ENCODE measurements at places on chromosomes 11 and 22.

GRCh38 chr22:41417622-41418390 is 28.8 kb downstream of the TOB2 start:
- no peak for DNase-seq

DNA sequence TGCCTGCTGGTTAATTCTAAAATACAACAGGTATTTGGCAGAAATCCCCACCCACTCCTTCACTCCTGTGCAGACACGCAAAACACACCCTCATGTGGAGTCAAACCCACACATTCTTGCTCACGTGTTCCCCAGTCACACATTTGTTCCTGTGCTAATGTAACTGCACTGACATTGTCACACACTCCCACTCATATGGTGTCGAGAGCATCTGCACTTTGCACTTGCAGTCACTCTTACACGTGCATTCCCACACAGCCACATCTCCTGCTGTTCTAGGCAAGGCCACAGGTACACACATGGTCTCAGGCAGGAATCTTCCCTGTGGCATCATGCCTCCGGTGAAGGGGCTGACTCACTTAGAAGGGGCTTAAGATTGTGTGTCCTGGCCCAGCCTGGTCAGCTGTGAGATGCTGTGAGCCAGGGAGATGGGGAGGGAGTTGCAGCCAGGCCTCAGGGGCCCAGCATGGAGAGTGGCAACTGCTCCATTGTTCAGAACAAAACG is 395.0 kb downstream of the TENM4 start:
- peak; percentile 42 for DNase-seq

DNA sequence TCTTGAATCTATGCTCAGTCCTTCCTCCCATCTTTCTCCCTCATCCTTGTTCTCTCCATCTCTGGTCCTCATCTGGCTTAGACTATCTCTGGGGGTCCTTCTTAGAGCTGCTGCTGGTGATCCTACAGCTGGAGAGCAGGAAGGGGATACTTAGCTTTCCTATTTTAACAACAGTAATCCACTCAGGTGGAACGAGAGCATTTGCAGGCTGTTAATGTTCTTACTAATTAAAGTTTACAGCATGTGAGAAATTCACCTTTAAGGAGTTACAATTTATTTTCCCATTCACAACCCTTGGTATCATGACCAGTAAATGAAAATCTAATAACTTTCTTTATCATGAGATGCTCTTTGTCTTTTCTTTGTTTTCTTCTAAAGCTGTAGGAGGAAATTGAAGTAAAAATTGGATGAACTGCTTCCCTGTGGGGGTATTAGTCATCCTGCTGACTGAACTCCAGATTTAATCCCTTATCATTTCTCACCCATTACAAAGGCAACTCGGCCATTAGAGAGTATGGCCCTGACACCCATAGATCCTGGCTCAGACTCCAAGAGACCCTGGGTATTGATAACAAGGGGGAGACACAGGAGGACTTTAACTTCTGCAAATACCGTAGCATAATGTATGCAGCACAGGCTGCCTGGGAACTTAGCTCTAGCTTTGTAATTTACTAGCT is 37.6 kb upstream of the MTNR1B start:
- DNase-seq: no peak

DNA sequence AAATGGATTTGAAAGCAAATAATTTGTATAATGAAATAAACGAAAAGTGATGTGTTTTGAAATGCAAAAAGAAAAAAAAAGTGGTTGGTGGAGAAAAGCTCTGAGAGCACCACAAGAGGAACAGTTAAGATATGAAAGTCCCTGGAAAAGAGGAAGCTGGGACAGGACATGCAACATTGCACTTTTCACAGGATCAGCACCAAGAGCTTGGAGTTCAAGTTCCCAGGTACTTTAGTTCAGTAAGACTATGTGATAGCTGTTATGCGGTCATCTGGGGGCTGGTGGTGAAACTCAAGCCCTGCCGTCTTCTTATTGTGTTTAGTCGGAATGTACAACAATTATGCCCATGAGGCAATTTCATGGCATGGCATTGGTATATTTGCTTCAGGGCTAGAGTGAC is 17.1 kb upstream of the MS4A4A start:
- no peak for DNase-seq

Measured in RCC 7860 (cell line).